H9 (cell line): ENCODE measurements at places on chromosomes 6 and 20.

- peak; percentile 28 for DNase-seq
Measured at GRCh38 chr20:41179961-41180360, 42.6 kb downstream of the PLCG1 start.

GRCh38 chr6:122568797-122569221 lies 41.4 kb upstream of the PKIB start:
- DNase-seq, result no peak

DNA sequence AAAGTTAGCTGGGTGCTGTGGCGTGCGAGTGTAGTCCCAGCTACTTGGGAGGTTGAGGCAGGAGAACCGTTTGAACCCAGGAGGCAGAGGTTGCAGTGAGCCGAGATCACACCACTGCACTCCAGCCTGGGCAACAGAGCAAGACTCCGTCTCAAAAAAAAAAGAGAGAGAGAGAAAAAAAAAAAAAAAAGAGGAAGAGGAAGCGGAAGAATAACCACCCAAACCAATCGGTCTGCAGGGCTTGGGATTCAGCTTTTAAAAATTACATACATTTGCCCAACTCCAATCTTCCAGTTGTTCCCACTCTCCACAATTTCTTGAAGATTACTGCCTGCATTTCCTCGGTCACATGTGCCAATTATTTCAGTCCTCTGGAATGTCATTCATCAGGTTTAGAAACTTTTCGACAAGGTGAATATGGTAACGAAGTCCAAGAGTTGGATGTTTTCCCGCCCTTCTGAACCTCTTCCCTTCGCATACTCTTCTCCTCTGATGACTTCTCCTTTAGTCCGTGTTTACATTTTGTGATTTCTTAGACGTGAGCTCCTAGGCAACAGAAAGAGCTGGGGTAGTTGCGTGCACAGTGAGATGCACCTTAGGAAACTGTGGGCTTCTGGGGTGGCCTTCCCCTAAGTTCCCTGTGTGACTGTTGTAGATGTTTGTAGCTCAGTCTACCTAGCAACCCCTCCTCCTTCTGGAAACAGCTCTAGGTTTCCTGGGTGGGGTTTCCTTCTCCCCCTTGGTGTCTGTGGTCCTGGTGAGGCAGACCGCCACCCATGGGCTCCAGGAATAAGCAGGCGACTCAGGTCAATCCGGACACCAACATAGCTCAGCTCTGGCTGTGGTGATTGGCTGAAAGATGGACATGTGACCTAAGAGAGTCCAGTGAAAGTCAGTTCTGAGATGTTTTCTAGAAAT lies 63.0 kb upstream of the NCOA3 start:
- DNase-seq, result no peak

DNA sequence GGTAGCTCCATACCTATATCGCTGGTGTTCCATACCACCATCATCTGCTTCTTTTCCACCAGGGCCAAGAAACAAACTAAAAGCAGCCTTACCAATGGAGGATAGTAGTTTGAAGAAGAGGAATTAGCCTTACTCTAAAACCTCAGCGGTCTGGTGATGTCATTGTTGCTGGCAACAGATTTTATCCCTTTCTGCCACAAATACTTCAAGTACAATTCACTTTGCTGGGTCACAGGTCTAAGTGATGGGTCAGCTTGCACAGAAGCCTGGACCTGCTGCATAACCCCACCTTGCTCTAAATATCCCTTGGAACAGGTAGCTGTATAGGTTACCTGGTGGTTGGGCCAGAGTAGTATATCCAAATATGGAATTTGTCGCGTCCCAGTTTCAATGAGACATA lies 53.2 kb upstream of the THEMIS start:
- DNase-seq, result no peak

GRCh38 chr20:62979876-62980373 lies 26.8 kb downstream of the BHLHE23 start:
- no peak for DNase-seq

GRCh38 chr20:54189630-54190029 lies 15.8 kb upstream of the CYP24A1 start:
- DNase-seq, result no peak

DNA sequence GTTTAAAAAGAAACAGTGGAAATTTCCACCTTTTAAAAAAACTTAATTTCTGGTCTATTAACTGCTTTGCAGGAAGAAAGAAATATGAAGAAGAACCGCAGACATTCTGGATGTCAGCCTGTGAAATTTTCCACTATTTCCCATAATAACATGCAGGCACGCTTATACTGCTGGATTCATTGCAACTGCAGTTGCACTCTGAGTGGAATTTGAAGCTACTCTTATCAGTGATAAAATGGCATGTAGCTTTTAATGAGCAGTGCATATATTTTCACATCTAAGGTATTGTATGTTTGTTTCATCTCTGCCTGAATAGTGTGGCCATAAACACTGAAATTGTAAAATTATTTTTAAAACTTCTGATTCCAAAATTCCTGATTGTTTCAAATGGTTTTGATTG lies 28.2 kb downstream of the NCOA3 start:
- DNase-seq, result no peak

DNA sequence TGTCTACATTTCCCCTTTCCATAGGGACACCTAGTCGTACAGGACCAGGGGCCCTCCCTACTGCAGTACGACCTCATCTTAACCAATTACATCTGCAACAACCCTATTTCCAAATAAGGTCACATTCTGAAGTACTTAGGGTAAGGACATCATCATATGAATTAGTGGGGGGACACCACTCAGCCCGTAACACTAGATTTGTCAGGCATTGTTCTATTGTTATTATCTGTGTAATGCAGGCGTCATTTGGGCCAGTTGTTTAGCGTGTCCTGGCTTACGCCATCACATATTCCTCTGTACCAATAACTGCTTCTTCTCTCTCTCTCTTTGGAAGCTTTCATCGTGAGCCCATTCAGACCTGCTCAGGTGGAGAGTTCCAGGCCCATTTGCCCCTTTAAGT lies 89.3 kb downstream of the CAP2 start:
- no peak for DNase-seq

GRCh38 chr6:97306544-97307320 lies 23.7 kb upstream of the MMS22L start:
- DNase-seq, result no peak

GRCh38 chr6:154478021-154478700 lies 32.3 kb downstream of the CNKSR3 start:
- DNase-seq, result no peak

DNA sequence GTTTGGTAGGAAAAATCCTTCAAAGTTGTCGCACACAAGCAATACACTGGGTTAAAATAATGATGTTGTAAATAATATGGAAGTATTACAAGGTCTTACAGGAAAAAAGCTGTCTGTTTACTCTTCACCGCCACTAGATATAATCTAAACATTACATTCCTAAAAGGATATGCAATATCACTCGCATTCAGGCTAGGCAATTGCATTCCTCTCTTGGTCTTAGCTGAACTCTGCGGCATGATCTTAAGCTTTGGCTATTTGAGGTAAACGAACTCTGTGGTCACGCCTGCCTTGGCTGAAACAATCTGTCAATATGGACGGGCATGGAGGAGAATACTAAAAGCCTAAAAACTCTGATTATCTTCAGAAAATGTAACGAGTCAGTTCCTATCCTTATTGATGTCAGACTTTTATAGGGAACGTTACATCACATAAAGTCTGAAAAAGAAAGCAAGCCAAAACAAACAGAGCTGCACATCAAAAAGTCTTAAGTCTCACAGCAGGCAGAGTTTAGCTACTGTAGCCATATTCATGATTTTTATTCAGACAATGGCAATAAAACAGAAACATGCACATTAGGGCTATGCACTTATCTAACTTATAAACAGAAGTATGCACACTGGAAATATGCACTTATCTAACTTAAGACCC lies 30.8 kb upstream of the FILIP1 start:
- DNase-seq, result no peak

DNA sequence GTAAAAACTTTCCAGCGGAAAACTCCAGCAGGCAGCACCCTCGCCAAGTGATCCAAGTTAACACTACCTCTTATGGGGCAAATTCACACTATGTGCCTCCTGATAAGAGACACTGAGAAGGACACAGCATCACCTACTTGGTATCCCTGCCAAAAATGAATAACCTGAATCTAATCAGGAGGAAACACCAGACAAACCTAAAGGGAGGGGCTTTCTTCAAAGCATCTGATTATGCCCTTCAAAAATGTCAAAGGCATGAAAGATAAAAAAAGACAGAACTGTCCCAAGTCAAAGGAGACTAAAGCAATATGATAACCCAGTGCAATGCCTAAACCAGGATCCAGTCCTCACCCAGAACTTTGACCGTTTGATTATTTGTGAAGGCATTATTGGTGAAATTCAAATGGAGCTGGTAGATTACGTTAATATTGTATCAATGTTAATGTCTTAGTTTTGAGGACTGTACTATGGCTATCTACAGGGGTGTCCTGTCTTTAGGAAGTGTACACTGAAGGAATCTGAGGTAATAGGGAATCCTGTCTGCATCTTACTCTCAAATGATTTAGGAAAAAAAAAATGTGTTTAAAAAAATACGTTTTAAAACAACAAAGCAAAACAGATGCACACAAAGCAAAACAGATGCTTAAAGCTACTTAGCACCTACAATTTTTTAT lies 8.3 kb downstream of the TBC1D7 start:
- no peak for DNase-seq

GRCh38 chr6:165844801-165845364 lies 181.8 kb upstream of the PDE10A start:
- DNase-seq, result no peak

- no peak for DNase-seq
Measured at GRCh38 chr6:108676555-108676954, 115.8 kb downstream of the FOXO3 start.

DNA sequence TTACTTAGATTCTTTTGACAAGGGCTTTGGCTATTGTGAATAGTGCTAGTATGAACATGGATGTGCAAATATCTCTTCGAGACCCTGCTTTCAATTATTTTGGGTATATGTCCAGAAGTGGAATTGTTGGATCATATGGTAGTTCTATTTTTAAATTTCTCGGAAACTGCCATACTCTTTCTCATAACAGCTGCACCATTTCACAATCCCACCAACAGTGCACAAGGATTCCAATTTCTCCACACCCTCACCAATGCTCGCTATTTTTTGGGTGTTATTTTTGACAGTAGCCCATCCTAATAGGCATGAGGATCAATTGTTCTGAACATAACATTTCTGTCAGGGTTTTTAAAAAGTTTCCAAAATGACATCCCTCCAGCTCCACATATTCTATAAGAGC lies 69.2 kb upstream of the ESR1 start:
- no peak for DNase-seq

GRCh38 chr20:9884666-9885065 lies 45.8 kb upstream of the PAK5 start:
- no peak for DNase-seq

DNA sequence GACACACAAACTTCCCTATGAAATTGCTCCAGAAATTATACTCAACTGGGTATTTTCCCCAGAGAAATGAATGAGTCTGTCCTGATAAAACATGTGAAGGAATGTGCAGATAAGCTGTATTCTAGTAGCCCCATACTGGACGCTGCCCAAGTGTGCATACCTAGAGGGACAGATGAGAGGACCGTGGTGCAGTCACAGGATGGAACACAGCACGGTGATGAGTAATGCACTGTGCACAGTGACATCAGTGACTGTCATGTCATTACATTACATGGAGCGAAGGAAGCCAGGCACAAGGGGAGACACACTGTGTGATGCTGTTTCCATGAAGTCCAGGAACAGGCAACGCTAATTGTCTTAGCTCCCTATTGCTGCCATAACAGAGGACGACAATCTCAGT lies 155.5 kb downstream of the CDH4 start:
- DNase-seq, result no peak

DNA sequence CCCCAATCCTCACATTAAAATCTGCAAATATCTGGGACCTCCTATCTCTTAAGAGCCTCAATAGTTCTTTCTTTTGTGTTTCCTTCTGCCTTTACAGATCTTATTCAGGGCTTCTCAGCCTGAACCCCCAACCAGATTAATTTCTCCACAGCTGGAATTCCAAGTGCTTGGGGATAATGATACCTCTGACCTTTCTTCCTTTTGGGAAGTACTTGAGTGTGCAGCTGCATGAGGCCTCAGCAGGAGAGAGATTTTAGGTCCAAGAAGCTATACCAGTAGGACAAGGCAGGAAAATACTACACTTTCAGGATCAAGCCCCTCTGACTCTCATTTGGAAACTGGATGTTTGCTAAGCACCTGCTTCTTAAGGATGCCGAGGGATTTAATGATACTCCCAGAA lies 2.6 kb downstream of the PHF20 start:
- DNase-seq, result no peak

DNA sequence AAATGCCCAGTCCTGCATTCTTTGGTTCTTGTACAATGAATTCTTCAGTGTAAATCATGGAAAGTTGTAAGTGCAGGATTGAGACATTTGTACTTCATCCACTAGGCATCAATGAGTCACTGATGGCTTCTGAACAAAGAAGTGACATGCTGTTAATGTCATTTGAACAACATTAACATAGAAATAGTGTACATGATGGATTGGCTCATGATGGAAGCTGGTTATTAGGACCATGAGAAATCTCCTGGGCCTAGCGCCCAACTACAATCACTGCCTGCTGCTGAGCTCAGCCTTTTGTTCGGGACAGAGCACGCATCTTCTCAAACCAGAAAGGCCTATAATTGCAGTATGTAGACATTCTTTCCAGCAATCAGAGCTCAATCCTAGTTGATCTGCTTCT lies 316.8 kb upstream of the TSHZ2 start:
- no peak for DNase-seq

GRCh38 chr20:35060168-35060567 lies 32.4 kb downstream of the TRPC4AP start:
- DNase-seq, result no peak

- DNase-seq, result no peak
Measured at GRCh38 chr6:4615891-4616290, 160.3 kb upstream of the CDYL start.

DNA sequence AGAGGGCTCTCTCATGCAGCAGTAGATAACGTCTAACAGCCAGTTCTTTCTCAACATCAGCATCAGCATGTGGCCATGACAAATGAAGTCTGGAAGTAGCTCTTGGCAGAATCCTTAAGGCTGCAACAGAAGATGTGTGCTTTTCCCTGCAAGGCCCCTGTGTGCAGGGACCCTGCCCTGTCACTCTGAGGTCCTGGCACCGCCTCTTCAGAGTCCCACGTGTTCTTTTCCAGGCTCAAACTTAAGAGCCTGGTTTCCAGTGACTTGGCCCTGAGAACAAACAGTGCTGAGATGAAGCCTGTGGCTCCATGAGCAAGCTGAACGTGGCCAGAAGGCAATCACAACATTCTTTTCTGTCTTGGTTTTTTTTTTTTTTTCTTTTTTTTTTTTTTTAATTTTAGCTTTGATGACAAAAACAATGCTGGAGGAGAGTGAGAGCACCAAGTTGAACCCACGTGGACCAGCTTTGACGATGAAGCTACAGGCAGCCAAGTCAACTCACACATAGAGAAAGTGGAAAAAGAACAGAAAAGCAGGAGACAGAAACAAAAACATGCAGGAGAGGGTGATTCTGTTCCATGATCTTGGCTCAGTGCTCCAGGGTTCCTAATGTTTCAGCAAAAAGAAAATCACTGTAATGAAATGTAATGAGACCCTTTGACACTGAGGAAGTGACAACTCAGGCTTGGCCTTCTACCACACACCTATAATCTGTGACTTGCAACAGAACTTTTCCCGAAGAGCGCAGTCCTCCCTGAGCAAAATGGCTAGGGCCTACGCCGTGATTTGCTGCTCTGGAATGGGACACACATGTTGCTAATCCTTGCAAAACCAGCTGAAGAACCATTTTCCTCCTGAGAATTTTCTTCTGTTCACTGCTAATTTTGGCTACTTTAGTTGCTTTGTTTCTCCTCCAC lies 86.1 kb downstream of the FOXC1 start:
- no peak for DNase-seq

GRCh38 chr20:48690888-48691287 lies 136.9 kb downstream of the PREX1 start:
- DNase-seq, result no peak
